ENCODE measurements at places on chromosomes 11 and 22. TPM values are rescaled to one million over a fixed set of nuclear protein-coding genes. Genes with fewer than 3 reads are reported as not detected.

GRCh38 chr11:119788911-119789560, 60.0 kb upstream of the NECTIN1 start:
- no peaks in the 10 kb centered on the region for H3K36me3 ChIP-seq
- DNase-seq = no peak
- H3K27me3 ChIP-seq = no peaks in the 10 kb centered on the region

DNA sequence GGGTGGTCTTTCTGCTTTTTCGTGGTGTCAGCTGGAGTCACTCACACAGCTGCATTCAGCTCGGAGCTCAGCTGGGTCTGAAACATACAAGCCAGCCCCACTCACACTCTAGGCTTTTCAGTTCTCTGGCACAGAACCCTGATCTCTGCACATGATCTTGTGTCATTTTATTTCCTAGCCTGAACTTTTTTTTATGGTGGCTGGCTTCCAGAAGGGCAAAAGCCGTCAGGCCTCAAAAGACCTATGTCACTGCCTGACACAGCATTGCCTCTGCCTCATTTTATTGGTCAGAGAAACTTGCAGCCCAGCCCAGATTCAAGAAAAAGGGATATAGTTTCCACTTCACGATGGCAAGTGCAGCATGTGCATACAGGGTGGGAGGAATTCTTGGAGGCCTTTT, 117.8 kb downstream of the NTM start:
- no peaks in the 10 kb centered on the region for H3K27me3 ChIP-seq
- H3K4me3 ChIP-seq = no peak overlapping the region
- no peak overlapping the region for H3K27ac ChIP-seq
- no peaks in the 10 kb centered on the region for H3K4me1 ChIP-seq
- DNase-seq = peak; percentile 11

The ARHGAP20 gene
- total RNA-seq = 0.52 TPM

The PRR33 gene
- not detected for total RNA-seq

- H3K4me3 ChIP-seq = no peak overlapping the region
- no peaks in the 10 kb centered on the region for H3K4me1 ChIP-seq
- no peak for DNase-seq
- H3K27ac ChIP-seq = no peak overlapping the region
- no peaks in the 10 kb centered on the region for H3K27me3 ChIP-seq
Measured at GRCh38 chr22:18101536-18101935, 9.1 kb upstream of the TUBA8 start.

GRCh38 chr11:108685419-108686130, 20.7 kb downstream of the DDX10 start:
- H3K27ac ChIP-seq = no peak overlapping the region
- H3K4me3 ChIP-seq = no peak overlapping the region
- H3K36me3 ChIP-seq = no peaks in the 10 kb centered on the region
- no peaks in the 10 kb centered on the region for H3K4me1 ChIP-seq
- H3K27me3 ChIP-seq = no peaks in the 10 kb centered on the region

GRCh38 chr11:77361184-77361583, 59.7 kb upstream of the GDPD4 start:
- DNase-seq = no peak
- H3K27ac ChIP-seq = no peak overlapping the region
- H3K36me3 ChIP-seq = peaks cover 3% of the 10 kb centered on the region
- H3K4me1 ChIP-seq = no peaks in the 10 kb centered on the region
- no peak overlapping the region for H3K4me3 ChIP-seq

The ADSL gene
- 49.0 TPM for total RNA-seq

GRCh38 chr11:44088871-44089270, 6.6 kb upstream of the EXT2 start:
- no peaks in the 10 kb centered on the region for H3K4me1 ChIP-seq
- no peak overlapping the region for H3K4me3 ChIP-seq
- no peaks in the 10 kb centered on the region for H3K36me3 ChIP-seq
- H3K27ac ChIP-seq = no peak overlapping the region
- H3K27me3 ChIP-seq = no peaks in the 10 kb centered on the region

DNA sequence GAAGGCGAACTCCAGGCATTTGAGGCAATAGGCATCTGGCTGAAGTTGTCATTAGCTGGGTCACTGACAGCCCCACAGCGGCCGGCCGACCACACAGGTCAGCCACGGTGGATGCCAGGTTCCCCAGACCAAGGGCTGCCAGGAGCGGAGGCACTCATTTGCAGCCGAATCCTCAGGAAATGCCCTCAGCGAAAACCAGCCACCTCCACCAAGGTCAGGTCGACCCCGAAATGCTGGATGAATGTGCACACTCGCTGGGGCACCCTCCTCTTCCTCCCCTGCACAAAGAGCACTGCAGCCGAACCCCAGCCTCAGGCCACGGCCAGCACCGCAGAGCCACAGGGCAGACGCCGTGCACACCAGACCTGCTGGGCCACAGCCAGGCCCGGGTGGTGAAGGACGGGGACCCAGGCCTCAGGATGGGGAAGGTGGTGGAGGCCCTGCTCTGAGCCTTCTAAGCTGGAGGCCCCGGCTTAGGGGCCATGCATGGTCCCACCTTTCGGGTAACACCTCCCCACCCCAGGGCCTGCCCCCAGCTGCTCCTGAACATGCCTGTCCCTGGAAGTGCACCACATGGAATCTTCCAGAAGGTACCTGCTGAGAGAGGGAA, 206.0 kb downstream of the BRD1 start:
- H3K4me3 ChIP-seq = no peak overlapping the region
- DNase-seq = no peak
- no peaks in the 10 kb centered on the region for H3K36me3 ChIP-seq
- H3K27ac ChIP-seq = no peak overlapping the region

The CHRDL2 gene
- total RNA-seq = not detected

The LRRC75B gene
- total RNA-seq = 20.8 TPM

The OR51F1 gene
- total RNA-seq = not detected

The ALX4 gene
- not detected for total RNA-seq

- H3K36me3 ChIP-seq = no peaks in the 10 kb centered on the region
- H3K27ac ChIP-seq = no peak overlapping the region
- H3K27me3 ChIP-seq = no peaks in the 10 kb centered on the region
- DNase-seq = no peak
- H3K4me3 ChIP-seq = no peak overlapping the region
Measured at GRCh38 chr11:50267851-50268250, 235.2 kb downstream of the OR4C45 start.

The OSBP2 gene
- 3.0 TPM for total RNA-seq

- H3K27me3 ChIP-seq = no peaks in the 10 kb centered on the region
- H3K4me1 ChIP-seq = peaks cover 16% of the 10 kb centered on the region
- no peak overlapping the region for H3K27ac ChIP-seq
- DNase-seq = peak; percentile 18
- H3K4me3 ChIP-seq = no peak overlapping the region
Measured at GRCh38 chr11:32902089-32902665, 9.6 kb downstream of the QSER1 start.

- H3K4me1 ChIP-seq = peaks cover 15% of the 10 kb centered on the region
- H3K4me3 ChIP-seq = no peak overlapping the region
- no peaks in the 10 kb centered on the region for H3K27me3 ChIP-seq
- H3K27ac ChIP-seq = no peak overlapping the region
Measured at GRCh38 chr11:114033066-114033465, 26.4 kb upstream of the ZBTB16 start.

DNA sequence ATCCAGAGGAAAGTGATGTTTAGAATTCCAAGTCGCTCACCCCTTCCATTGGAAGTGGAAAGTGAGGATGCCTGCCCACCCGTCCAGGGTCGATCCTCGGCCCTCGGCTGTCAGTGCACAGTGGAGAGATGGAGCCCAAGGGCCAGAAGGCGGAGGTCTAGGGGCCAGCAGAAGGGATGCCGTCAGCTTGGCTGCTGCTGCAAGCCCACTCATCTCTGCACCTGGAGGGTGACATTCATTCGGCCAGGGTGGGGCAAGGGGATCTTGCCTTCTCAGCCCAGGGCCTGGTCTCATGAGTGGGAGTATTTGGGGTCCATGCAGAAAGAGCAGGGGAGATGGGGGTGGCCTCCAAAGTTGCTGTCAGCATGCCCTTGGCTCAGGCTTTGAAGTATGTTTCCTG, 30.7 kb downstream of the LINC01488 start:
- H3K36me3 ChIP-seq = no peaks in the 10 kb centered on the region
- H3K4me1 ChIP-seq = no peaks in the 10 kb centered on the region
- H3K27ac ChIP-seq = no peak overlapping the region
- no peak overlapping the region for H3K4me3 ChIP-seq
- H3K27me3 ChIP-seq = no peaks in the 10 kb centered on the region
- DNase-seq = no peak

GRCh38 chr11:17525570-17525969, 18.6 kb downstream of the USH1C start:
- no peaks in the 10 kb centered on the region for H3K4me1 ChIP-seq
- H3K27me3 ChIP-seq = no peaks in the 10 kb centered on the region
- no peak for DNase-seq
- H3K36me3 ChIP-seq = no peaks in the 10 kb centered on the region
- no peak overlapping the region for H3K4me3 ChIP-seq

DNA sequence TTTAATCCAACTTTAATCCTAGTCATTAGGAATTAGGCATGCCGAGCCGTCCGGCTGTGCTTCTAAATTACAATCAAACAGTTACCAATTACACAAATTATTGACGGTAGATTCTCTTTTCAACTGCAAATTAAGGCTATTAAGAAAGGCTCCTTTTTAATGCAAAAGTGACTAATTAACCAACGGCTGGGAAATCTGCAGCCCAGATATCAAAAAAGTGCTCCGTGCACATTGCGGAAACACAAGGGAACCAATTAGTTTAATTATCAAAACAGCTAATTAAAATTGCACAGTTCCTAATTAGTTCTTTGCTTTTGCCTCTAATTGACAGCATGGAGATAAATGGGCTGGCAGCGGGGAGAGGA, 19.4 kb upstream of the LMO1 start:
- no peaks in the 10 kb centered on the region for H3K36me3 ChIP-seq
- H3K27ac ChIP-seq = peak overlapping the region; percentile 14
- peaks cover 6% of the 10 kb centered on the region for H3K4me1 ChIP-seq

- peaks cover 14% of the 10 kb centered on the region for H3K27me3 ChIP-seq
- no peaks in the 10 kb centered on the region for H3K36me3 ChIP-seq
- H3K4me1 ChIP-seq = peaks cover 22% of the 10 kb centered on the region
- H3K4me3 ChIP-seq = no peak overlapping the region
Measured at GRCh38 chr11:111539426-111540113, 950 bp upstream of the LAYN start.

The FLRT1 gene
- total RNA-seq = 0.26 TPM

DNA sequence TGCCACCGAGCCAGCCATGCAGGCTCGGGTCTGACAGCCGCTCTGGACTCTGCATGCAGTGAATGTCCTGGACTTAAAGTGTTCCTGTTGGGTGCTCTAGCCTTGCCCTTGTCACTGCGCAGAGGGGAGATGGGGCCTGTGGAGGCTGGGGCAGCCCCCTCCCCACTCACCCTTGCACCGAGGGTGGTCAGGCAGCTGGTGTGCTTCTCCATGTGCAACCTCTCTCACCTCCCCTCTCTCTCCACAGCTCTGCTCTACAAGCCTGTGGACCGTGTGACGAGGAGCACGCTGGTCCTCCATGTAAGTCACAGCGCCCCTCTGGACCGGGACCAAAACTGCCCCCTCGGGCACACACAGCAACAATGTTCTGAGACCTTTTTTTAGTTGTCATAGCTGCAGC, 92.5 kb downstream of the BCR start:
- H3K27ac ChIP-seq = no peak overlapping the region
- DNase-seq = no peak
- H3K4me1 ChIP-seq = no peaks in the 10 kb centered on the region
- peaks cover 14% of the 10 kb centered on the region for H3K36me3 ChIP-seq
- H3K4me3 ChIP-seq = no peak overlapping the region

GRCh38 chr11:56876621-56877275, 112.0 kb upstream of the OR5AK2 start:
- H3K27ac ChIP-seq = no peak overlapping the region
- no peaks in the 10 kb centered on the region for H3K36me3 ChIP-seq

DNA sequence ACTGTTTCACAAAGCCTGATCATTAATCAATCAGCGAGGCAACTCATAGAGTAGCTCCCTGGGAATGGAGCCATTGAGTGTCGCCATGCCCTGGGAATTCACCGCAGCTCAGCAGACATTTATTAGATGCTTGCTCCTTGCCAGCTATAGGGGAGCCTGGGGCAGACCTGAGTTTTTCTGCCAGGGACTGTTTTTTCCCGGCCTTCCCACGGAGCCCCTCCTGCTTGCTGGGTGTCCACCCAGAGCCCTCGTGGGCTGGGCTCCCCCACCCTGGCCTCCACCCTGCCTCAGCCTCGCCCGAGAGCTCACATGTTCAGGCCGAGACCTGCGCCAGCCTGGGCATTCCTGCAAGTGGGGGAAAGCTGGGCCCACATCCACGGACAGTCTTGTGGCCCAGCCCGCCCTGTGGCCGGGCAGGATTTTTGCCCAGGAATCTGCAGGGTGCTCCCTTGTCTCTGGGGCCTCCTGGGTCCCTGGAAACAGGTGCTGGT, 64.9 kb downstream of the SMIM38 start:
- no peaks in the 10 kb centered on the region for H3K36me3 ChIP-seq
- DNase-seq = peak; percentile 57
- no peak overlapping the region for H3K27ac ChIP-seq
- H3K27me3 ChIP-seq = no peaks in the 10 kb centered on the region
- H3K4me1 ChIP-seq = peaks cover 9% of the 10 kb centered on the region

GRCh38 chr11:101091781-101092180, 37.8 kb downstream of the PGR start:
- no peak overlapping the region for H3K27ac ChIP-seq
- no peak for DNase-seq
- no peaks in the 10 kb centered on the region for H3K36me3 ChIP-seq
- no peaks in the 10 kb centered on the region for H3K27me3 ChIP-seq

DNA sequence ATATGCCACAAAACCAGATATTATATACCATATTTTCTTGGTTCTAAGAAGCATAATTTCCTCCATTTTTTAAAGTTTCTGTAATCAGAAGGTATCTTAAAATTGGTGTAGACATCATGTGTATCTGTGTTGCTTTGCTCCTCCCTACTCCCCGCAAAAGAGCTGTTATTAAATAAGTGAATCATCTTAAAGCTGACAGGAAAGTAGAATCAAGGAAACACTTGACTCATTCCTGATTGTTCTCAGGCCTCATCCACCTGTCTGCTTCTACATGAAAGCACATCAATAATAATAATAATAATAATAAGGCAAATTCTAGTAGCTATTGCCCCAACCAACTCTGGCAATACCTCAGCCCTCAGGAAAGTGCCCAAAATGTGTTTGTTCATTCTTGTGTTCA, 26.2 kb upstream of the GUCY1A2 start:
- no peak for DNase-seq
- H3K4me1 ChIP-seq = no peaks in the 10 kb centered on the region
- no peaks in the 10 kb centered on the region for H3K27me3 ChIP-seq
- no peak overlapping the region for H3K27ac ChIP-seq

The OR56A1 gene
- not detected for total RNA-seq
